Renal cortical epithelial cell (primary cell): ENCODE measurements at places on chromosomes 4 and X. TPM values are rescaled to one million over a fixed set of nuclear protein-coding genes. Genes with fewer than 3 reads are reported as not detected.

Gene APELA
- not detected in 2 replicates for total RNA-seq

Gene NRK
- total RNA-seq, result 16.1 and 39.2 TPM in 2 replicates

DNA sequence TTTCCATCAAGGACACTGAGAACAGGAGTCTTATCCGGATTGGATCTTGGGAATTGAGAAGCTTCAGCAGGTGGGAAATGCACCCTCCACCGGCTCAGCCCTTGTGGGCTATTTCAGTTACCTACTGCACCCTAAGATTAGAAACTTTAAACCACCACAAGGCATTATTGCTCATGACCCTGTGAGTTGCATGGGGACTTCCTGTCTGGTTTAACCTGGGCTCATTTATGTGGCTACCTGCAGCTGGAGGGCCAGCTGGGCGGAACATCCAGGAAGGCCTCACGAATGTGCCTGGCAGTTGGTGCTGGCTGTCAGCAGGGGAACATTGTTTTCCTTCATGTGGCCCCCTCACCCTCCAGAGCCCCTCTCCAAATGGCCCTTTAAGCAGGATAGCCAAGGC lies 164.1 kb downstream of the DEFB131A start:
- no peak for DNase-seq

Gene ARHGEF6
- total RNA-seq, result 1.4 and 6.9 TPM in 2 replicates

- peak; percentile 76 for DNase-seq
Observed at GRCh38 chr4:147822128-147822527, 90.2 kb downstream of the ARHGAP10 start.

Gene HPRT1
- total RNA-seq, result 26.6 and 73.0 TPM in 2 replicates

DNA sequence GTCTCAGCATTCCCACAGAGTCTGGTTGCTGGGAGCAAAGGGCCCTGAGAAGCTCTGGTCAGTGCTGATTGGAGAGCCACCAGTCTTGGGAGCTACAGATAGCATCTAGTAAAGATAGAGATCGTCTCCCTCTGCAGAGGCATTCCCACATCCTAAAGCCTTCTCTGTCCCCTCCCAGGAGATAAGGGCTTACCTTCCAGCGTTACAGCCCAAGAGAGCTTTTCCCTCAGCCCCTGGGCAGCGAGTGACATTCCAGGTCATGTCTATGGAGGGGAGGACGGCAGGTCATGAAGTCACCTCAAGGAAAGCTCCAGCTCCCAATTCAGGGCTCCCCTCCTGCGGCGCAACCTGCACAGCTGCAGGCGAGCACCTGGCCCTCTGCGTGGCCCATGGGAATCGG lies 29.9 kb downstream of the CLDN34 start:
- DNase-seq, result no peak

DNA sequence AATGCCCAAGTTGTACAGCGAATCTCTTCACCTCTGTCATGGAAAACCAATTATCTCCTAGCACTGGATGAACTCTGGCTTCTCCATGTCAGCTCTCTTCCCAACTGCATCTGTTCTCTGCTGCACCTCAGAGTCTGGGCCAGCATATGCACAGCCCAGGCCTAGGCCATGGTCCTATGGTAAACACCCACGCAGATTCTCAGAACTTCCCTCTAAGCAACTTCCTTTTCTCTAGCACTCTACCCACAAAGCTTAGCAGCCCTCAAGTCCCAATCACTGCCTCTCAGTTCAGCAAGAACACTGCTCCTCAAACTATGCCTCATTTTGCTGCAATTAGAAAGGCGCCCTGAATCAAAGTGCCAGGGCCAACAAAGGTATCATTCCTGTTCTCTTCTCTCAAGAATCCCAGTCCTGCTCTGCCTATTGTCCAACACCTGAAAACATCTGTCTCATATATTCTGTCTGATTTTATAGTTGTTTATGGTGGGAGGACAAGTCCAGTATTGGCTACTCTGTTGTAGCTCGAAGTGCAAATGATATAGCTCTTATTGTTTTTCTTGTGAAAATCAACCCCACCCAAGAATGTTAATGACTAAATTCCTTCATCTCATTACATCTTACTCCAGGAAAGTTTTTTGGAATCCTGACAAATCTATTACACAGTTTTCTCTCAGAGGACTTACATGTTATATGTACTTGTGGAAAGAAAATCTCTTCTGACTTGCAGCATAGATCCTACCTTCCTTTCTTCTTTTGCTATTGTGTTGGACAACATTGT lies 85.4 kb downstream of the DCHS2 start:
- DNase-seq, result peak; percentile 51

Gene ERAS
- 0.20 TPM in 1 of 2 replicates, not detected in the other for total RNA-seq

GRCh38 chrX:149494844-149495565 lies 10.1 kb downstream of the IDS start:
- DNase-seq, result peak; percentile 72

Gene MND1
- total RNA-seq, result 2.4 and 9.0 TPM in 2 replicates

DNA sequence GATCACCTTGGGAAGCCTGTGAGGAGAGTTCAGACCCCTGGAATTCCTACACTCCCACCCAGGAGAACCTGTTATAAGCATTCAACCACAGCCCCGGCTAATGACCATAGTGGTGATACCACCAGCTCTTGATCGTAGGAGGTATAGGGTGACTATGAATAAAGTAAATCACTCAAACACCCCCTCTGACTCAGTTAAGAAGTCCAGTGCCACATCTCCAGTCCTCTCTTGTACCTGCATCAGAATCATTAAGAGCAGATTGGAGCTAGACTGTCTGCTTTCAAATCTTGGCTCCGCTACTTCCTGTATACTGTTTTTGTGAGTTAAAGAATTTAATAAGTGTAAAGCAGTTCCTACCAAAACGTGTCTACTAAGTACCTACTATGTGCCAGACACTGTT lies 565.1 kb upstream of the DIPK2B start:
- DNase-seq, result no peak

DNA sequence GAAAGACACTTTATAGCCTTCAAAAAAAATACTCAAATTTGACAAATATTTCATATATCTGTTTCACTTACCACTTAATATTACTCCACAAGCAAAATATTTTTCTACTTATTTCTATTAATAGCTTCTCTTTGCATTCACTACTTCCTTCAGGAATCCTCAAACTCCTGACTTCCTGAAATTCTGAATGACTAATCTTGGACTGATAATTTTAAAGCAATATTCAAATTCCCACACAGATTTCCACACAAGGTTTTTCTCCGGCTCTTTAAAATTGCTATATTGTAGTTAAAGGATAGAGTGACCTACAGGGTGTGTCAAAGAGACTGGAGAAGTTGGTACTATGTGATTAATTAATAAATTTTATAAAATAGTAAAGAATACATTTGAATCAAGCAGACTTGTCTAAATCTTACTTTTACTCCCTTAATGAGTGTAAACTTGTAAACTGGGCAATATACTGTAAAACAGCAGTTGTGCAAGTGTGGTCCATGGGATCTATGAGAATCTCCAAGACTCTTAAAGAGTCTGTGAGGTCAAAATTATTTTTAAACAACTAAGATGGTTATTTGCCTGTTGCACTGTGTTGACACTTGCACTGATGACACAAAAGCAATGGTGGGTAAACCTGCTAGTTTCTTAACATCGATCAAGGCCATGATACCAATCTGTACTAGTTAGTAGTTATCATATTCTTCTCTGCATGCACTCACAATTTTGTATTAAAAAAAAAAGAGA lies 44.5 kb downstream of the ANKRD17 start:
- DNase-seq, result no peak

DNA sequence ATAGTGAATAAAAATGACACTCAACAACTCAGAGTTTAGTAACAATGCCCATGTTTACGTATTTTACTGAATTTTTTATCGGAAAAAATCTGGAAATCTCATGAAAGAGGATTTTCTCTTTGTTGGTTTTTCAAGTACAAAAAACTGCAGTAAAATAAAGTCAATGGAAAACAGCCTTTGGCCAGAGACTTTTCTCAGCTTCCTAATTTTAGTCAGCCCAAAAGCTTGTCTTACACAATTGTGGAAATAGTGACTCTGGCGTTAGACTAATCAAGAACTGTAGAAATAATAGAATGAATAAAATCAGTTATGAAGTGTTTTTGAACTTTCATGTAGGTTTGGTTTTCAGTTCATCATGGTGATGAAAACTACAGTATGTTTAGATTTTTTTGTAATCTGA lies 234.7 kb downstream of the DKK2 start:
- DNase-seq, result no peak

Gene LAP3
- 100 and 163 TPM in 2 replicates for total RNA-seq

DNA sequence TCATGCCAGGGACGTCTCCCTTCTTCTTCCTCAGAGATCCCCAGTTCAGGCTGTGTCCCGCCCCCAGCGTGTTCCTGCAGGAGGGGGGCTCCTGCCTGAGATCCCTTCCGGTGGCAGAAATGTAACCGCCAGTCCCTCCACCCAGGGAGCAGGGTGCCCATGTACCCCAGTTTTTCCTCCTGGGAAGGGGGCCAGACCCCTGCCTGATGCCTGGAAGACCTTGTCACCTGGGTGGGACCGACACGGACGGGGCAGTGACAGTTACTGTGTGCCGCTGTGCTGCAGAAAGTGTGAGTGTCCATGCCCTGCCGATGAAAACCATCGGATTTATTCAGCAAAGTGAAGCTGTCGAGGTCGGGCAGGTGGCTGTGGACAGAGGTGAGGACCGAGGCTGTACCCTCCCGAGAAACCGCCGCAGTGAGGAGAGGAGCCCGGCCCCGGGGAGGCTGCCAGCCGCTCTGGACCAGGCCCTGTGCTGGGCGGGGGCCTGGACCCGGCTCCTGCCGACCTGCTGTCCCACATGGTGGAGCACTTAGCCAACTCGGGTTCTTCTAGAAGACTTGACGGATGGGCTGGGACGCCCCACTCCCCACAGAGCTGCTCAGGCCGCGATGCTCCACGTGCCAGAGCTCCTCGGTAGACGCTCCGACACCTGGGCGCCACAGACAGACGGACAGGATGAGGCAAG lies 36.7 kb upstream of the HMX1 start:
- no peak for DNase-seq

DNA sequence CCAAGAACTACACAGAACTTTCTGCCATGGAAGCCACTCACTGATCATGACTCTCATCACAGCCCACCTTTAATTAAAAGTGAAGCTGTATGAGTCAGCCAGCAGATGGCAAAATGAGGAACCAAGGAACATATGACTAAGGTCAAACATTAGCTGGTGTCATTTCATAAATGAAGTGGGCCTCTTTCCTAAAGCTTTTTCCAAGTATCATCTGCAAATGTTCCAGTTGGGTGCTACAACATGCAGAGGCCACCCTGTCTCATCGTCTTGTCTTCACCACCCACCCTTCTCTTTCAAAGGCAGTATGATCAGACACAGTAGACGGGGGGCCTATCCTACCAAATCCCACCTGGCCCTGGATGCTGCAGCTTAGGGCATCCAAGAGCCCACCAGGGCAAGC lies 9.2 kb upstream of the EOLA1 start:
- DNase-seq, result no peak

GRCh38 chr4:139853309-139853708 lies 187.7 kb downstream of the MGST2 start:
- no peak for DNase-seq

Gene C4orf54
- 0.05 TPM in 1 of 2 replicates, not detected in the other for total RNA-seq

DNA sequence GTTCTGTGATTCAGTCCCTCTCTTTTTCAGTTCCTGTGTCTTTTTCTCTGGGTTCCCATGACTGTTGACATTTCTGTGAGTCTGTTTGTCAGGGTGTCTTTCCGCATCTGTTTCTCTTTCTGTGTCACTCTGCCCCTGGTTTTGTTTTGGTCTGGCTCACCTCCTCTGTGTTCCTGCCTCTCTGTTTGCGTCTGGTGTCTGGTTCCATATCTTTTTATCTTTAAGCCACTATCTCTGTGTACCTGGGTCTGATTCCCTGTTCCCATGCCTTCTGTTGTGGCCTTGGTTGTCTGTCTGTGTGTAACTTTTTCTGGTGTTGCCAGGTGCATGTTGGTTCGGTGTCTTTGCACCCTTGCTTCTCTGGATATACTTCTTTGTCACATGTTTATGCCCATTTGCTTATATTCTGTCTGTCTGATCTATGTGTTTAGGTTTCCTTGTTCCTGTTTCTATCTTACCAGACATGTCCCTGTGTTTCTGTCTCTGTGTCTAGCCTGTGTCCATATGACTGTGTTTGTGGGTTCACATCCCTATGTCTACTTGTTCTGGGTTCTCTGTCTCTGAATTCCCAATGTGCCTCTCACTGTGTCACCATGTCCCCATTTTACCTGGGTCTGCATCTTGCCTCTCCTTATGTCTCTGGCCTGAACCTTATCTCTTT lies 50.2 kb downstream of the ITIH6 start:
- DNase-seq, result no peak

GRCh38 chr4:189022440-189023035 lies 883.3 kb downstream of the TRIML1 start:
- peak; percentile 12 for DNase-seq

GRCh38 chrX:117376460-117376859 lies 740.1 kb downstream of the KLHL13 start:
- DNase-seq, result peak; percentile 95

GRCh38 chr4:72205831-72206230 lies 174.0 kb downstream of the NPFFR2 start:
- peak; percentile 56 for DNase-seq

DNA sequence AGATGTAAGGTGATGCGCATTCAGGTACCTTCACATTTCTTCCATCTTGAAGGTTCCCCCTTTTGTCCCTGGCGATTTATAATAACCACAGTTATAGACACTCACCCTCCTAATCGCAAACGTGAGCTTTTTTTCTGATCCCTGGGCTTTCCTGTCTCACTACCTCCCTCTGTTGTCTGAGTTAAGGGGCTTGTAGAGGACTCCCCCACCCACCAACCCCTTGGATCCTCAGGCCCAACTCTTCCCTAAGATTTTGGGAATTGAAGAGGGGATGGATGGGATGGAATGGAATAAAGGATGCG lies 1.4 kb downstream of the CNKSR2 start:
- no peak for DNase-seq

GRCh38 chrX:12951595-12951975 lies 23.3 kb upstream of the TMSB4X start:
- DNase-seq, result no peak

- peak; percentile 99 for DNase-seq
Observed at GRCh38 chr4:24924309-24924781, 11.5 kb upstream of the CCDC149 start.

DNA sequence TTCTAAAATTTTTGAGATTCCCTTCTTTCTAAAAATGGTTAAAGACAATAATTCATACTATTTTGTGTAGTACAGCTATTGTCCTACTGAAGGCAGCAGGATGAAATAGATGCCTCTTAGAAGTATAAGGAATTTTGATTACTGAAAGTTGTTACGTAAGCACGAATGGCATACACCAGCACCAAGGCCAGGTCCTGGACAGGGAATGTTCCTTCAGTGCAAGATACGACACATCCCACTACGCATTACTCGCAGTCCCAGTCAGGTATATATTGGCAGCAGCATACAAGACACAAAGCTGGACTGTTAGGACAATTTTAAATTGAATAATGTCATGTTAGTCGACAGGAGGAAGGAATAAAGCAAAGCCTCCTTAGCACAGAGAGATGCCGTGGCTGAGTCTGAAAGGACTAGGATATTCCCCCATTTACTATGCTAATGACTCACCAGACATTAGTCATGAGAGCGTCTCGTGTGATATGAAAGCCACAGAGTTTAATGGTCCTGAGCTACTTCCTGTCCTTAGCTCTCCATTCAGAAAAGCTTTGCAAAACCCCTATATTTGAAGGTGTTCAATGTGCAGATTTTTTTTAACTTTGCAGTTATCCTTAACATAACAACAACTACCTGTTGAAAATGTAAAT lies 504.3 kb downstream of the FAM133A start:
- peak; percentile 38 for DNase-seq

- DNase-seq, result no peak
Observed at GRCh38 chr4:122671919-122672490, 51.1 kb upstream of the IL21 start.
